Fibroblast of the aortic adventitia (primary cell): ENCODE measurements at places on chromosomes 1 and 21.

GRCh38 chr1:192707978-192708547 lies 72.1 kb downstream of the RGS13 start:
- DNase-seq: no peak

GRCh38 chr1:47914218-47914938 lies 82.8 kb downstream of the TRABD2B start:
- no peak for DNase-seq

DNA sequence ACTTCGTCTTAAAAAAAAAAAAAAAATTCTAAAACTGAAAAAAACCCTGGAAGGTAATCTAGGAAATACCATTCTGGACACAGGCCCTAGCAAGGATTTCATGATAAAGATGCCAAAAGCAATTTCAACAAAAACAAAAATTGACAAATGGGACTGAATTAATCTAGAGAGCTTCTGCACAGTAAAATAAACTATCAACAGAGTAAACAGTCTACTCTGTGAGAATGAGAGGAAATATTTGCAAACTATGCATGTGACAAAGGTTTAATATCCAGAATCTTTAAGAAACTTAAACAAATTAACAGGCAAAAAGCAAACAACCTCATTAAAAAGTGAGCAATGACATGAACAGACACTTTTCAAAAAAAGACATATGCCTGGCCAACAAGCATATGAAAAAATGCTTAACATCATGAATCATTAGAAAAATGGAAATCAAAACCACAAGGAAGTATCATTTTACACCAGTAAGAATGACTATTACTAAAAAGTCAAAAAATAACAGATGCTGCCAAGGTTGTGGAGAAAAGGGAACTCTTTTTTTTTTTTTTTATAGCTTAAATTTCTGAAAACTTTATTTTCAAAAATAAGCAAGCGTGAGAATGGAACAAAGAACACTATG lies 29.4 kb upstream of the RNPC3 start:
- peak; percentile 68 for DNase-seq

GRCh38 chr1:65469889-65470340 lies 49.4 kb downstream of the LEPR start:
- DNase-seq: peak; percentile 82
